ENCODE measurements at places on chromosomes 2 and 18.

- no peak for DNase-seq
Measured at GRCh38 chr2:8625399-8626300, 56.2 kb upstream of the ID2 start.

DNA sequence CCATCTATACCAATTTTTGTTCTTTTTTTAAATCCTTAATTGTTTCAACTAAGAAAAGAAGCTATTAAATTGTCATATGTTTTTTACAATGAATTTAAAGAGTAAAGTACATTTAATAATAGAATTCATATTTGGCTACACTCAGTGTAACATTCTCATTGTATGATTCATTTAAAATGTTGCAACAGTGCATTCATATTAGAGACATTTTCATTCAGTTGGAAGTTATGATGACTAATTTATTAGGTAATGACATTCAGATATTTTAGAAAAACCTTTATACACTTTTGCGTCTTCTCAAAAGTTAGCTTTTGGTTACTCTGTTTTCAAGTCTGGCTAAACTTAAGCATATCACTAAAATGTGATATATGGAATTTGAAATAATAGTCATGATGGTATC, 887.5 kb upstream of the NRXN1 start:
- no peak for DNase-seq

- DNase-seq, result no peak
Measured at GRCh38 chr2:134019871-134020270, 234.0 kb upstream of the MGAT5 start.

- no peak for DNase-seq
Measured at GRCh38 chr2:189527812-189528592, 52.6 kb downstream of the SLC40A1 start.

DNA sequence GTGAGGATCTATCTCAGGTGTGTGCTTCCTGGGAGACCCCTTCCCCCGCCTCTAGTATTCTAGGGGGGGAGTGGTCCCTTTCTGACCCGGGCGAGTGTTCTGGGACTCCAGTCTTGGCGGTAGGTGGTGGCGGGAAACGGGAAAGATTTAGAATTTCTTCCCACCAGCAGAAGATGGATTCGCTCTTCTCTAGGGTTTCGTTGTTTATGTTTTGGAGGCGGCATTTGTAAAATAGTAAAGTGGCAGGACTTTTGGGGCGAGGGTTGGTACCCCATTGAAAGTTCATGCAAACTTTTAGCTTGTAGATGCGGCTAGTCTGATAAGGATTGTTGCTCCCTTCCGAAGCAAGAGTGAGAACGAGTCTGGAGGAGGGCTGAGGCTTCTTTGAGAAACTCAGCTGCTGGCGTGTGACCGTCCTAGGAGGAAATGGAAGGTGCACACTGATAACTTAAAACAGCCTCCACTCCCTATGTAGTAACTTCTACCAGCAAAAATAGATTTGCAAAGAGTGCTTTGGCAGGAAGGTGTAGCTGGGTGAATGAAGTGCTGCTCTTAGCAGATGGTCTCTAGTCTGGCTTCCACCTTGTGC, 412 bp downstream of the GPD2 start:
- peak; percentile 25 for DNase-seq

- DNase-seq, result no peak
Measured at GRCh38 chr2:232892843-232893242, 22.8 kb downstream of the SNORC start.

DNA sequence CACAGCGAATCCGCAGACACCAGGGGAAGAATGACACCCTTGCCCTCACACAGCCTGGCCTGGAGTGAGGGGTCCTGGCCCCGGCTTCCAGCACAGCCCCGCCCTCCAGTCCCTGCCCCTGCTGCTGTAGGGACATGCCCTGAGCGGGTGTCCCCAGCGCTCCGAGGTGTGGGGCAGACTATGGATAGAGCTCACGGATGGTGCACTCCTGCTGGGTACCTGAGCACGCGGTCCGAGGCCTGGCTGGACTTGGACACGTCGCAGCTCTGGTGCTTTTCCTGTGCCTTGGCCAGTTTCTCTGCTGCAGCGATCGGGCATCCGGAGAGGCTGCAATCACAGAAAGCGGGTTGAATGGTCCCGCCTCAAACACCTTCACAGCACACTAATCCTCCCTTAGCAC, 165.7 kb upstream of the PXDN start:
- DNase-seq, result no peak

GRCh38 chr2:69164061-69164778, 151.2 kb downstream of the ANTXR1 start:
- DNase-seq, result no peak

DNA sequence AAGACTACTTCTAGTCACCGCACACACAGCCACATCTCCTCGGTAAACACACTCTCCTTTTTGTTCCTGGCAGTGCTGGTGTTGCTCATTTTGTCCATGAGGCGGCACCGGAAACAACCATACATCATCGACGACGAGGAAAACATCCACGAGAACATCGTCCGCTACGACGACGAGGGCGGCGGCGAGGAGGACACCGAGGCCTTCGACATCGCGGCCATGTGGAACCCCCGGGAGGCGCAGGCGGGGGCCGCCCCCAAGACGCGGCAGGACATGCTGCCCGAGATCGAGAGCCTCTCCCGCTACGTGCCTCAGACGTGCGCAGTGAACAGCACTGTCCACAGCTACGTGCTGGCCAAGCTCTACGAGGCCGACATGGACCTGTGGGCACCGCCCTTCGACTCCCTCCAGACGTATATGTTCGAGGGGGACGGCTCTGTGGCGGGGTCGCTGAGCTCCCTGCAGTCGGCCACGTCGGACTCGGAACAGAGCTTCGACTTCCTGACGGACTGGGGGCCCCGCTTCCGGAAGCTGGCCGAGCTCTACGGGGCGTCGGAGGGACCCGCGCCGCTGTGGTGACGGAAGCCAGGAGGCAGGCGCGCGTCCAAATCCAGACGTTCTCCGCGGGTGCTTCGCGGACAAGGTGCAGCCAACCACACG, 221.0 kb downstream of the CDH20 start:
- DNase-seq, result peak; percentile 24

DNA sequence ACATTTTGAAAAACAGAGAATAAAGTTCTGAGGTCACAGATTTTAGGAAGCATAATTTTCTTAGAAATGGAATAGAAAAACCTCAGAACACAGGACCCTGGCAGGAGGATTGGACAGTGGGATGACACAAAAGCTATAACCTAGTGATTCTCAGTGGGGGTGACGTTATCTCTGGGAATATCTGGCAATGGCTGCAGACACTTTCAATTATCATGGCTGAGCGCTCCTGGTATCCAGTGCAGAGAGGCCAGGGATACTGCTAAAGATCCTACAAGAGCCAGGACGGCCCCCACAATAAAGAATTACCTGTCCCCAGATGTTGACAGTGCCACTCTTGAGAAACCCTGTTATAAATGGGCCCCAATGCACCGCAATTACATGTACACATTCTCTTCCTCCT, 117.2 kb upstream of the SPRED2 start:
- DNase-seq, result no peak

DNA sequence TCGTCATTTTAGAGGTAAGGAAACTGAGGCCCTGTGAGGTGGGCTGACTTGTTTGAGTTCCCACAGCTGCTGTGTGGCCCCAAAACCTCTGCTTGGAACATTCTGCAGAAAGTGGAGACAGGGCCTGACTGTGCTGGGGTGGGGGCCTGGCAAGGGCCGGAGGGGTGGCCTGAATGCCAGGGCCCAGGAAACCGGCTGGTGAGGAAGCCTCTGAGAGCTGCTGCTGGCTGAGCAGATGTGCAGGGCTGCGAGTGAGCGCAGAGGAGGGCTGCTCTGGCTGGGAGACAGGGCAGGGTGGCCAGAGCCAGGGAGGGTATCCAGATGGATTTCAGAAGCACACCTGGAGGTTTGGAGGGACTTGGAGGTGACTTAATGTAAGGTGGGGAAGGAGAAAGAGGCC, 29.9 kb upstream of the INHBB start:
- no peak for DNase-seq

- no peak for DNase-seq
Measured at GRCh38 chr18:65788373-65788772, 37.6 kb downstream of the CDH7 start.

DNA sequence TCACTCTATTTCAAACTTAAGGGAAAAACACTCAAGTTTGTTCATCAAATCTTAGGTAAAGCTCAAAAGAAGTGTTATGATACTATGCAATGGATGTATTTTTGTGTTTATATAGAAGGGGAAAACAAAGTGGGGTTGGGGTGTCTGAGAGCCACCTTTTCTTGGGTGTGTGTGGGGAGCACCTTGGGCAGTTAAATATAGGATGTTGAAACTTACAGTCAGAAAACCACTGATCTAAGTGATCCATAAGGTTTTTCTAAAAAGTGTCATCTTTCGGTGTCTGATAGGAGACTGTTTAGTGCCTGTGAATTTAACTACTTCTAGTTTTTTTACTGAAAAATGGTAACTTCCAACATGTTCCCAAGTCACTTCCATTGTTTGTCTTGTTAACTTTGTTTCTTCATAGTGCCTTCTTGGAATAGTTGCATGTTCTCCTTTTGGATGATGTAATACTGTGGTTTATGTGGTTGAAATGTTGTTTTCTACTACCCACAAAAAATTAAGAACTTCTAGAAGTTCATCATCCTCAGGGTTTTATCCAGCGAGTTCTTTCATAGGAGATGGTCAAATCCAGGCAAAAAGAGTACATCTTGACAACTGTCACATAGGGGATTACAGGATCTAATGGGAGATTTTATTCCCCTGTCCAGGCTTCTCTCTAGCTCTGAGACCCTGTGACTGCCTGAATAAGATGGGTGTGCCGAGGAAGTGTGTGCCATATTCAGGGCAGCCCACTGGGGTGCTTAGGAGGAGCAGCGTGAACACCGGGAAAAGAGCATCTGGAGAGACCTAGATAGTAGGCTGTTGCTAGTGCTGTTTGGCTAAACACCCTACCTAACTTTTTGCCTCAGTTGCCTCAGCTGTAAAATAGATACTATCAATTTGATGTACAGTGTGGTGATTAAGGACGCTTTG, 46.2 kb downstream of the CAB39 start:
- no peak for DNase-seq

- DNase-seq, result no peak
Measured at GRCh38 chr2:148515976-148516375, 128.6 kb upstream of the EPC2 start.

- no peak for DNase-seq
Measured at GRCh38 chr2:146576339-146577111, 1268.3 kb upstream of the ACVR2A start.

DNA sequence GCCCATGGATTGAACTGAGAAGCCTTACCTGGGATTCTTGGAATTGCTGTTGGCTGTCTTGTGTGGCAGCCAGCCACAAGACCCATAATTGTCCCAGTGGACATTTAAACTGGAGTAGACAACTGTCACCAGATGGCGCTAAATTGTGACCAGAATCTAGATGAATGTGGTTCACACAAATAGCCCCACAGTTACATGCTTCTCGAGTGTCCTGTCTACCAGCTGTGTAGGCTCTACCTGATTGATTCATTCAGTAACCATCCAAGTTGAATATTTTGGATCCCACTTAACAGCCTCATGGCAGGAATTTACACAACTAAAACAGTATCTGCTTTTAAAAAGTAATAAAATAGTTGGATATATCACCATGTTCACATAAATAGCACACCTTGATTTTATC, 73.2 kb downstream of the MAP4K4 start:
- no peak for DNase-seq

- no peak for DNase-seq
Measured at GRCh38 chr2:151336863-151337371, 20.5 kb upstream of the TNFAIP6 start.

GRCh38 chr2:78681386-78681785, 344.1 kb upstream of the REG3G start:
- no peak for DNase-seq

DNA sequence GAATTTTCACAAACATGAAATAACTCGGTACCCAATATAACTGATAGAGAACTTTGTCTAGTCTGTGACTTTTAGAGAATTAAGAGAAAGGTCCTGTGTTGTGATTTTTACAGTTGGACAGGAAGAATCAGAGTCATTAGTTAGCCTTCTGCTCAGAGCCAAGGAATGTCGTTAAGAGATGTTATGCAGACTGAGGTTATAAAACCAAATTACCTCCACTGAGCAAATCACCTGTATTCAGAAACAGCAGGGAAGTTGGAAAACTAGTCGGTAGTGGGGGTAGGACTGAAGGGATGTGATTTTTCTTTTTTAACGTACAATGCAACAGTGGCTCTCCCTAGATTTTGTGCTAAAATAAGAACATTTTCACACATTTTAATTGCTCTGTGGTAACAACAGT, 18.5 kb downstream of the TANK start:
- DNase-seq, result no peak

DNA sequence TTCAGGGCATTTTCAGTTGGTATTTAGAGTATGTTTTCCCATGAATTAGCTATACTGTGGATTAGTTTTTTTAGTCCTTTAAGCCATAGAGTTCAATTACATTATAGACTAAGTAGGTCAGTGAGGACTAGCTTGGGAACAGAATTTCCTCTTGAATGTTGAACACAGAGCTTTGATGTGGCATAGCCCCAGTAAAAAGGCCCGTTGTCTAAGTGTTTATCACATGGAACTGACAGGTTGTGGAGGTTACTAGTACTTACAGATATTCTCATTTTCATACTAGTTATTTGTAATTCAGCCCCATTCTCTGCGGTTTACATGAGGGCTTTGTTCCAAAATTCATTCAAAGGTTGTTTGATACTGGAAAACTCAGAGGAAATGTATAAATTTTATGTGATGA, 6.2 kb downstream of the INSIG2 start:
- DNase-seq, result no peak

GRCh38 chr2:219214141-219214540, 4.6 kb downstream of the ABCB6 start:
- no peak for DNase-seq

GRCh38 chr2:208379192-208379591, 27.4 kb upstream of the PTH2R start:
- no peak for DNase-seq

DNA sequence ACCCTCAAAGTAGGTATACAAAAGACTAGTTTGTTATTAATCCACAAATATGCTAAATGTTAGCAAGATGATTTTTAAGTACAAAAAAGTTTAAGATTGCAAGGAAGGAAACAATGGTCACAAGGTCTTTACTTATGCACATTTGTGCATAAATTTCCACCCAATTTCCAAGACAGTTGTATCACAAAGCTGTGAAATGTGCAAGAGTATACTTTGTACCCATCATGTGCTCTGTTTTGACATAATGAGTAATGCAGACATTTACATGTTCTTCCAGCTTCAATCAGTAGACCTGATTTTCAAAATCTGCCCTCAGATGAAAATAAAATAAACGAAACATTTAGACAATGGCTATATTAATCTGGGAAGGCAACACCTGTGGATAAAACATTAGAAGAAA, 27.0 kb downstream of the SLC5A7 start:
- no peak for DNase-seq

DNA sequence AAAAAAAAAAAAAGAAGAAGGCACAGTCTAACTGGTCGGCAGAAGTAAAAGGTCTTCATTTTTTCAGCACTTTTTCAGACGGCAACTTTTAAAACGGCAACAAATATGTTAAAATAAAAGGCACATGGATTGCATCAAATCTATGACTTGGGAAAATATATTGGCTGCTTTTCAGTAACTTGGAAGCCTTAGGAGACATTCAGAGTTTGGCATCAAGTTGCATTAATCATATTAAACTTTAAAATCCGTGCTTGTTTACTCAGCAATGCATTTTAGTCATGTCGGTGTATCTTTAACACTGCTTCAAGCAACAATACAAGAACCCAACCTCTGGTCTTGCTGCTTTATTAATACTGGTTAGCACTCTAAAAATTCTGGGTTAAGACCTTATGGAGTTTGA, 111.1 kb downstream of the MEP1B start:
- DNase-seq, result no peak

- DNase-seq, result no peak
Measured at GRCh38 chr18:11183637-11184036, 34.3 kb upstream of the PIEZO2 start.

GRCh38 chr2:20637147-20637546, 13.8 kb downstream of the HS1BP3 start:
- DNase-seq, result no peak

Data from stimulated activated naive CD8-positive, alpha-beta T cell treated with anti-CD3 and anti-CD28 coated beads, Interleukin-15, Interleukin-2, amounts not matched to agents 100 U/mL and 50 U/mL, for 24 hours (primary cell).